Putamen (tissue), 1 donor: ENCODE measurements at places on chromosomes 4 and X.

DNA sequence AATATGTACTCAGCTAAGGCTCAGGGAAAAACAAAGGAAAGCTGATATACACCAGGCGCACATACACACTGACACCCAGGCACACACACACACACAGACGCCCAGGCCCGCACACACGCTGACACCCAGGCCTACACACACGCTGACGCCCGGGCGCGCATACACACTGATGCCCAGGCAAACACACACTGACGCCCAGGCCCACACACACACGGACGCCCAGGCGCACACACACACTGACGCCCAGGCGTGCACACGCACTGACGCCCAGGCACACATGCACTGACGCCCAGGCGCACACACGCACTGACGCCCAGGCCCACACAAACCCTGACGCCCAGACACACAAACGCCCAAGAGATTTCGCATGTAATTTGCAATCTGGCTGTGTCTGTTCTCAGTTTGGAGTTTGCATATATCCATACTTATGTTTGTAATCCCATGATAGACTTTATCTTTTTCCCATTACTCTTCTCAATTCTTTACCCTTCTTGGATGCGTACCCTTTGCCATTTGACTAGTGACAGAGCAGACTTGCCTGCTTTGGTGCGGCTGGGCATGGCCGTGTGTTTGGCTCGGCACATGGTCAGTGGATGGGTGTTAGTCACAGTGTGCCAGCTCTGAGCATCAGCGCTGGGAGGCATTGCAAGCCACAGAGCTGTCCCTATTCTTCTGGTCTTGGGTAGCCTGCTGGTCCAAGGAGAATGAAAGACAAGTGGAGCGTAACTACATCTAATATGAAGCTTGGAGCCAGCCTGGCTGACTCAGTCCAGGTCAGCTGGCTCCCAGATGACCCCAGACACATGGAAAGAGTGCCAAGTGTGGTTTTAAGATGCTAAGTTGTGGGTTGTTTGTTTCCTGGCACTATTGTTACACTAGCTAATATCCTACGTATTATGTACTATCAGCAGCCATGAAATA, 632.4 kb upstream of the ZFP42 start:
- DNase-seq, result no peak

DNA sequence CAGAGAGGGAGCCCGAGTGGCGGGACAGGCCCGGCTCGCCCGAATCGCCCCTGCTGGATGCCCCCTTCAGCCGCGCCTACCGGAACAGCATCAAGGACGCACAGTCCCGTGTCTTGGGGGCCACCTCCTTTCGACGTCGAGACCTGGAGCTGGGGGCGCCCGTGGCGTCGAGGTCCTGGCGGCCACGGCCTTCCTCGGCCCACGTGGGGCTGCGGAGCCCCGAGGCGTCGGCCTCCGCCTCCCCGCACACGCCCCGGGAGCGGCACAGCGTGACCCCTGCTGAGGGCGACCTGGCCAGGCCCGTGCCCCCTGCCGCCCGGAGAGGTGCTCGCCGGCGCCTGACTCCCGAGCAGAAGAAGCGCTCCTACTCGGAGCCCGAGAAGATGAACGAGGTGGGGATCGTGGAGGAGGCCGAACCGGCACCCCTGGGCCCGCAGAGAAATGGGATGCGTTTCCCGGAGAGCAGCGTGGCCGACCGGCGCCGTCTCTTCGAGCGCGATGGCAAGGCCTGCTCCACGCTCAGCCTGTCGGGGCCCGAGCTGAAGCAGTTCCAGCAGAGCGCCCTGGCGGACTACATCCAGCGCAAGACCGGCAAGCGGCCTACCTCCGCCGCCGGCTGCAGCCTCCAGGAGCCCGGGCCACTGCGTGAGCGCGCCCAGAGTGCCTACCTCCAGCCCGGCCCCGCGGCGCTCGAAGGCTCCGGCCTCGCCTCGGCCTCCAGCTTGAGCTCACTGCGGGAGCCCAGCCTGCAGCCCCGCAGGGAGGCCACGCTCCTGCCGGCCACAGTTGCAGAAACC, 156.9 kb downstream of the SOWAHB start:
- DNase-seq, result no peak

GRCh38 chr4:80751200-80751599, 279.3 kb upstream of the BMP3 start:
- no peak for DNase-seq

- DNase-seq, result no peak
These were observed 141.0 kb downstream of the PJA1 start for GRCh38 chrX:69024161-69024736.

GRCh38 chrX:39381422-39381821, 580.2 kb downstream of the MID1IP1 start:
- no peak for DNase-seq

DNA sequence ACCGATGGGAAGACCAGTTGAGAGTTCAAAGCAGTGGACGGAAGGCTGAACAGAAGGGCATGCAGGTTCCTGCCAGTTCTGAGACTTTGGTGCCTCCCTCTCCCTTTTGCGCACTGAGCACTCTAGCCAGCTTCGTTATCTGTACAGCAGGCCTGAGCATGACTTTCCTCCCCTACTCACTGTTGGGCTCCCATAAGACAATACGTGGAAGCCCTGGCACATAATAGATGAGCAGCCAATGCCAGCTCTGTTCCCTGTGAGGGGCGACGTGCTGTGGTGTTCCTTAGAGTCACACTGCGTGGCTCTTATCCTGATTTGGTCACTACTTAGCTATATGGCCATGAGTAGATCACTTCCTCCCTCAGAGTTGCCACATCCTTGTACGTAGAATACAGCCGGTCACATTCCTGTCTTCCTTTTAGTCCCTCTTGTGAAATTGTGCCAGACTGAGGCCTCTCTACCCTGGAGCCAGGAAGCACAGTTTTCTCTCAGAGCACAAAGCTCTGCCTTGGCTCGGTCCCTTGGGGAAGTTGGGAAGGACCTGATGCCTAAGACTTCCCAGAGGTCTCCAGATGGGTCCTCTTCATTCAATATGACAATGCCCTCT, 160.4 kb upstream of the MAMLD1 start:
- no peak for DNase-seq

DNA sequence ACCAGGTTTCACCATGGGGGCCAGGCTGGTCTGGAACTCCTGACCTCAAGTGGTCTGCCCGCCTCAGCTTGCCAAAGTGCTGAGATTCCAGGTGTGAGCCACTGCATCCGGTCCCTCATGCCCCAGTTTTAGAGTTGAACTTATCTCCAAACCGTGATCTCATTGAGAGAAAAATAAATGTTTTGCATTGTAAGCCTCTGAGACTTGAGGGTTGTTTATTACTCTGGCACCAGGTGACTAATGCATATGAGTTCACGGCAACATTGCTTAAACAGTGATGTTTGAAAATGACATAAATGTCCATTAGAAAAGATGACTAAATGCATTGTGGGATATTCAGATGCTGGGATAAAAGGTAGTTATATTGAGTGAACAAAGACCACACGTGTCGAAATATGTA, 22.9 kb upstream of the FAT1 start:
- no peak for DNase-seq

- DNase-seq, result no peak
These were observed 958.8 kb downstream of the PCDH18 start for GRCh38 chr4:136573460-136573859.

DNA sequence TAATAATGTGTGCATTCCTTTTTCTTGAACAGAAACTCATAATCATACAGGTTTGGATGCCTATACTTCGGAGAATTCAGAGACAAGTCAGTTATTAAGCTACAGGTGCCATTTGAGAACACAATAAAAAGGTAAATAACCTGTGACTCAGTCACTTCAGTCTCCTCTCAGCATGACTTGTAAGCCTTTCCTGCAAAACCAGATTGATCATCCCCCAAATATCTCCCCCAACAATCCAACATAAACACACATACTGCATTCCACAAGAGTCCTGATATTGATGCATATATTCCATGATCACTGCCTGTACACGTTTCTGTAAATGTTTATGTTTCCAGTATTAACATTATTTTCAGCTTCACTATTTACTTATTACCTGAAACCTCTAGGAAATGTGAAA, 110.8 kb downstream of the PWWP3B start:
- no peak for DNase-seq

DNA sequence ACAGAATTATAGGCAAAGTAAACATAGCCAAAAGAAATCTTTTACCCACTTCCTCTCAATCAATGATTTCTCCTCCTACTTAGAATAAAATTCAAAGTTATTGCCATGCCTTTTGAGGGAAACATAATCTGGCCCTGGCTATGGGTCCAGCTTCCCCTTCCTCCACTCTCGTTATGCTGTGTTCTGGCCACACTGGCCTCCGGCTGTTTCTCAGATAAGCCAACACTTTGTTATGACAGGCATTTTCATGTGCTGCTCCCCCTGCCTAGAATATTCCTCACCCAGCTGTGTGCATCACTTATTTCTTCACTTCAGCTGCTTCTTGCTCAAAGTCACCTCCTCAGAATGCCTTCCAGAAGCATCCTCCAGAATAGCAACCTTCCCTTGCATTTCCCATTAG, 386.6 kb upstream of the AADAT start:
- DNase-seq, result no peak

GRCh38 chrX:40298069-40298468, 200.3 kb upstream of the BCOR start:
- DNase-seq, result no peak

DNA sequence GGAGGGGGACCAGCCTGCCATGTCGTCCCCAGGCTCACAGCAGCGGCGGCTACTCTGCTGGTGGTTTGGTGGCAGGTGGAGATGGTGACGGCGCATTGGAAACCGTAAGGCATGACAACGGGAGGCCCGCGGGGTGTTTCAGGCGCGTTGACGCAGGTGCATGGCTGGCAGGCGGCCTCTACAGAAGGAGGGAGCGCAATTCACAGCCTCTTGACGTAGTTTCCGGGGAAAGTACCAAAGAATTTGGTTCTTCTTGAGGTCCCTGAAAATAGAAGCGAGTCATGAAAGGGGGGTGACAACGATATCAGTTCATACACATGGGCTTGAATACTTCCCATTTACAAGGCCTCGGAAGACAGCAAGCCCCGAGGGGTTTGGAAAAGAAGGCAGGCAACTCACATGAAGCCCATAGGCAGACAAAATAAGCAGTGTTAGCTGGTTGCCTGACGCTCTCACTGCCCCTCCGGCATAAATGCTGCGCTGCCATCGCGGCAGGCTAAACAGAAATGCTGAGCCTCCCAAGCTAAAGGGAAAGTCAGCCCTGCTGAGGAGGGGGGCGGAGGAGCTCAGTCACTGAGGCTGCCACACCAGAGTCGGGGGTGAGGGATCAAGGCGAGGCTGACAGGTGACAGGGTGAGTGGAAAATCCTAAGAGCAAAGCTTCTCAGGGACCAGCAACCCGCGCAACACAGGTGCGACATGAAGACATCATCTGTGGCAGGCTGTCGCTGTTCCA, 52.3 kb upstream of the PDLIM3 start:
- no peak for DNase-seq

DNA sequence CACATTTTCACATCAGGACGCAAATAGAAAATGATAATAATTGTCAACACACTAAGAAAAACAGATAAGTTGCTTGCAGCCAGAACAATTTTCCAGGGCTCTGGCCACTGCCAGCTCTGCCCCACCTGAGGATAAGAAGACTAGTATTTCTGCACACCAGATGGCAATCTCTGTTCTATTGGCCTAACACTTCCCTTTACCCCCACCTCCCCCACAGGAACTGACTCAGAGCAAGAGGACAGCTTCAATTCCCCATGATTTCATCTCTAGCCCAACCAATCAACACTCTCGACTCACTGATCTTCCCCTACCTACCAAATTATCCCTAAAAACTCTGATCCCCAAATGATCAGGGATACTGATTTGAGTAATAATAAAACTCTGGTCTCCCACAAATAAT, 164.0 kb downstream of the SMARCA1 start:
- no peak for DNase-seq

- DNase-seq, result no peak
These were observed 127.2 kb downstream of the FNIP2 start for GRCh38 chr4:158895797-158896576.

- no peak for DNase-seq
These were observed 486.7 kb downstream of the PRR32 start for GRCh38 chrX:127306262-127306661.

DNA sequence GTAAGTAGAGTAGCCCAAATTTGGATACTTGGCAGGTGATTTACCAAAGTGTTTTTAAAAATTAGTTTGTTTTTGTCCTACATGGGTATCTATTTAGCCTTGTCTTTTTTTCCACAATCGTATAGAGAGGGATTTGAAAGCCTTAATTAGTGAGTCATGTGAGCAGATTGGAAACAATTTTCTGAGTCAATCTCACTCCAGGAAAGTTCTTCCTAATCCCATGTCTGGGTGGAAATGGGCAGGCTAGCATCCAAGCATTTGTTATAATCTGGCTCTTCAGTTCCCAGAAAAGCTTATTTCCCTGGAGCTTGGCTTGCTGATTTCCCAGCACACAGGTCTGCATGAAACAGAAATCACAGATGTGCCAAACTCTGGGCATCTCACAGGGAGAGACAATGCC, 426.9 kb upstream of the BOD1L1 start:
- no peak for DNase-seq

GRCh38 chr4:74920704-74921103, 12.2 kb upstream of the PARM1 start:
- DNase-seq, result no peak

DNA sequence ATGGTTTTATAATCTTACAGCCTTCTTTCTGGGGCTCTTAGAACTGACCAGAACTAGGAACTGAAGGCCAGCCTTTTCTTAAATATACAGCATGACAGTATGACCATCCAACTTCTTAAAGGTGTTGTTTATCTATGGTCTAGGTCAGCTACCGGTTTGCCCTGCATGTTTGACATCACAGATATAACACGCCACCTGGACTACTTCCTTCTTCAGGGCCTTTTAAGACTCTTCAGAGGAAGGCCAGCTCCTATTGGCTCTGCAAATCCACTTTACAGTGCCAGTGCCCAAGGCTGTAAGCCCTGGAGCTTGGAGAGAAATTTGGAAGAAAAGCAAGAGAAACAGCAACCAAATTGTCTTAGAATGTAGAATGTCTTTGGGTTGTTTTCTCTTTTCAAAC, 185.5 kb downstream of the MGST2 start:
- DNase-seq, result no peak

- no peak for DNase-seq
These were observed 135.8 kb downstream of the CDS1 start for GRCh38 chr4:84718699-84719098.

DNA sequence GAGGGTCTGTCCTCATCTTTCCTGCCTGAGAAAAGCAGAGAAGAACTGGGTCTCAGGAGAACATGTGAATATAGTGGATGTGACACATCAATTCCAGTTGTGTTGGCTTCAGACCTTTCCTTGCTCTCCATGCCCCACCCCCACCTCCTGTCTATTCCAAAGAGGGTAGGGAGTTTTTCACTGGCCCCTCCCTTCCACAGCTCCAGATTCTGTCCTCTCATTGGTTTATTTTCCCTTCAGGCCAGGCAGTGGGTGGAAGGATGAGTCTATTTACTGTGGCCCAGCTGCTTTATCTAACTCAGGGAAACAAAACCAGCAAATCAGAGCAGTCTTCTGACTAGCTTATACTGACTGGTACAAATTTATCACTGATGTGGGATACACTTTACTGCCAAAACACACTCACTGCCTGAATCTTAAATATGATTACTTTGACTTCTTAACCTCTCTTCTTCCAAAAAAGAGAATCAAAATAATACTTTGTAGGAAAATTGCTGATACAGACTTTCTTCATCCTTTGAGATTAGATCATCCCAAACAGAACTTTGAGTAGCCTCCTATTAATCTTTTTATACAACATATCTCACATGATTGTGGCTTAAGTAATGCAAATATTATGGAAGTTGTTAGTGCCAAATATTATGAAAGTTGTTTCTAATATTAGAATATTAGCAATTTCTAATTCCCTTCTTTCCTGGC, 221.2 kb downstream of the MID1 start:
- DNase-seq, result no peak
